ENCODE measurements at places on chromosomes 11 and 22. TPM values are rescaled to one million over a fixed set of nuclear protein-coding genes. Genes with fewer than 3 reads are reported as not detected.

The GAL3ST1 gene
- total RNA-seq, result 0.77 TPM

The SOX6 gene
- 26.9 TPM for total RNA-seq

The SLC22A9 gene
- total RNA-seq, result not detected

The FIBIN gene
- total RNA-seq, result not detected

The A4GALT gene
- total RNA-seq, result not detected

The SCGB2A2 gene
- not detected for total RNA-seq

The ZNF70 gene
- 3.8 TPM for total RNA-seq

The KCNJ11 gene
- total RNA-seq, result not detected

The BTBD18 gene
- total RNA-seq, result not detected

The OR52B6 gene
- total RNA-seq, result not detected

The USH1C gene
- total RNA-seq, result not detected

The EFCAB6 gene
- 2.2 TPM for total RNA-seq

The OR56B4 gene
- total RNA-seq, result not detected

All from melanocyte of skin (primary cell).